ENCODE measurements at places on chromosomes 3 and 15. TPM values are rescaled to one million over a fixed set of nuclear protein-coding genes. Genes with fewer than 3 reads are reported as not detected.

Gene CHRM5
- not detected for total RNA-seq

Gene TERC
- total RNA-seq, result 21.7 TPM

GRCh38 chr15:62357431-62357830 is 192.3 kb upstream of the C2CD4B start:
- no peak overlapping the region for H3K27ac ChIP-seq
- DNase-seq, result no peak
- no peak overlapping the region for H3K4me3 ChIP-seq
- H3K36me3 ChIP-seq, result no peaks in the 10 kb centered on the region

Gene GOLGA8H
- 0.31 TPM for total RNA-seq

Gene LTK
- total RNA-seq, result 0.83 TPM

GRCh38 chr3:188279502-188280335 is 125.8 kb downstream of the LPP start:
- H3K36me3 ChIP-seq, result peaks cover 2% of the 10 kb centered on the region
- no peak overlapping the region for H3K4me3 ChIP-seq
- peaks cover 31% of the 10 kb centered on the region for H3K4me1 ChIP-seq
- H3K27ac ChIP-seq, result peak overlapping the region; percentile 4
- no peak for DNase-seq
- H3K27me3 ChIP-seq, result no peaks in the 10 kb centered on the region

Gene ROPN1B
- total RNA-seq, result not detected

DNA sequence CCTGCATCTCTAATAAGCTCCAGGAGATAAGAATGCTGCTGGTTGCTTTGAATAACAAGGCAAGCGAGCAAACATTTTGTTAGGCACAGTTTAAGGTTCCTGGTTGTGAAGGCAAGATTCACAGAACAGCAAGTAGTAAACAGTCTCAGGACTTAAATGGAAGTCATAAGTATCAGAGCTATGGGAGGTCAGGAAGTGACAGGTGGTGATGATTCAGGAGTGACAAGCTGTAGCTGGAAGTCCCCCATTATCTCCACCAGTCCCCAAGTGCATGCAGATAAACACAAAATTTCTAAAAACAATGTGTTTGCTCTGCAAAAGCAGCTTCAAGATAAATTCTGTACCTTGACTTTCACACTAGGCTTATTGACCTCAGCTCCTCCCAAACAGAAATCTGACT is 3.3 kb downstream of the FETUB start:
- H3K36me3 ChIP-seq, result no peaks in the 10 kb centered on the region
- no peak overlapping the region for H3K4me3 ChIP-seq
- DNase-seq, result peak; percentile 52
- peak overlapping the region; percentile 3 for H3K27ac ChIP-seq
- H3K4me1 ChIP-seq, result peaks cover 27% of the 10 kb centered on the region
- peaks cover 13% of the 10 kb centered on the region for H3K27me3 ChIP-seq

DNA sequence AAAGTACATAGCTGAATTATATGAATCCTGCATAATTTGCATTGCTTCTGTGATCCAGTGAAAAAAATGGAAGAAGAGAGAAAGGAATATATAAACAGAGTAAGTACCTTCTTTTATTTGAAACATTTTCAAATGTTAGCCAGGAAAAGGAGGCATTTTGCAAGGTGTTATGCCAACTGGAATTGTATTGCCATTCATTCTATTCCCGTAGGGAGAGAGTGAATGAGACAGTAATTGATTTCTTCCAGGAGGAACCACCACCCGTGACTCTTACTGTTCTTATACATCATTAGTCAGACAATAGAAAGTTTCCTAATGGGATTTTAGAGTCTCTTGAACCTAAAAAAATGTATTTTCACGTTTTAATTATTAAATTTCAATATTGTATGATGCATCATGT is 324.1 kb upstream of the ALCAM start:
- H3K27me3 ChIP-seq, result peaks cover 3% of the 10 kb centered on the region
- no peak overlapping the region for H3K4me3 ChIP-seq
- no peaks in the 10 kb centered on the region for H3K36me3 ChIP-seq
- H3K4me1 ChIP-seq, result no peaks in the 10 kb centered on the region

Gene DNAJB11
- total RNA-seq, result 30.0 TPM
